ENCODE measurements at places on chromosomes 2 and 18.

DNA sequence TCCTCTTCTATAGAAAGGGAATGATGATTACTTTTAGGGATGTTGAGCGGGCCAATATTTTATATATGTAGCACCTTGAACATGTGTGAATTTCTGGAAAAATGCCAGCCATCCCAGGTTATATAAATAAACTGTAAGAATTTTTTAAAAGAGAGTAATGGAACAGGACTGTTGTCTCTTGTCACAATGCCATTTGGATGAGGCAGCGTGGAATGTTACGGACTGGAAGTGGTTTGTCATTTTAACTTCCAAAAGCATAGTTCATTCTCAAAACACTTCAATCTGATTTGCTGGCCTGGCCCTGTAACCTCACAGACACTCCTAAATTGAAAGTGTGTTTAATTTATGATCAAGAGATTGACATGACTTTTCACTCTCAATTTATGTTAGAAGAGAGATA is 70.8 kb downstream of the TPGS2 start:
- no peak for DNase-seq

- DNase-seq, result no peak
Observed at GRCh38 chr2:100184055-100184737, 41.8 kb upstream of the AFF3 start.

DNA sequence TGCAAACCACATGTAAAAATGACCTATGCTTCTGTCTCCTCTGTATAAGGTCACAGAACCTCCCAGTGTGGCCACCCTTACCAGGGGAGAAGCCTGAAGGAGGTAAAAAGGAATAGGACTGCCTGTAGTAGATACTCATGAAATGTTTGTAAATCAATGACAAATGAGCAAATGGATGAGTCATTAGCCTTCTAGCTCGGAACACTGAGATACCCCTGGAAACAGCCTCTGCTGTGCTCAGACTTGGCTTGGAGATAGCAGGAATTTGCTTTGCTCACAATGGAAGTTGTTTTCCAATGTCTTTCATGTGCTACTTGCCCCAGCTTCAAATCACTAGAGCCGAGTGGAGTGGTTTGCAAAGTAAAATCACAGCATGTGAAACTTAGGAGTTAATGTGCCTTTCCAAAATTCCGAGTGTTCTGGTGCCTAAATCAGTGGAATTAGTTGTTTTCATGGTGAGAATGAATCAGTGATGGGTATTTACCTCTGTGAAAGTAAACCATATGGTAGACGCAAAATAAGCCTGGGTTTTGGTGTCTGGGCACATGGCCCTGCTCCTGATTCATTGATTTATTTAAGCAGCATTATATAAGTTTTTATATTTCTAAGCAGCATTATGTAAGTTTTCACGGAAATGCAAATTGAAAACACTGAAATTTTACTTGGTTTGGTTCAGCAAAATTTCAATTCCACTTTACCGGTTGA is 154.0 kb upstream of the MAP3K20 start:
- no peak for DNase-seq

DNA sequence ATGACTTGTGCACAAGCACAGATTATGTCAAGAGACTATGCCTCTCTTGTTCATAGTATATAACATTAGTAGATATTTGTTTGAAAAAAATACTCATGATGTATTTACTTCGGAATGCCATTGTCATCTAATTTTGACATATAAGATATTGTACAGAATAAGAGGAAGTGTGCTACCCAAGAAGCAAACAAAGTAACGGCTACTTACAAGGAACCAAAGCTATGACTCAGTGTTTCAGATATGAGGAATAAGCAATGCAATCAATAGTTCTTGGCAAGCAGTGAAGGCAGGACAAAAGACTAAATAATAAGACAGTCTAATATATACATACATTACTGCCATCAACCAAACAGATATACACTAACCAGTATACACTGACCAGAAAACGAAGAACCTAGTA is 256.3 kb downstream of the CCDC178 start:
- DNase-seq, result no peak

- no peak for DNase-seq
Observed at GRCh38 chr2:141957321-141957720, 173.5 kb downstream of the LRP1B start.

DNA sequence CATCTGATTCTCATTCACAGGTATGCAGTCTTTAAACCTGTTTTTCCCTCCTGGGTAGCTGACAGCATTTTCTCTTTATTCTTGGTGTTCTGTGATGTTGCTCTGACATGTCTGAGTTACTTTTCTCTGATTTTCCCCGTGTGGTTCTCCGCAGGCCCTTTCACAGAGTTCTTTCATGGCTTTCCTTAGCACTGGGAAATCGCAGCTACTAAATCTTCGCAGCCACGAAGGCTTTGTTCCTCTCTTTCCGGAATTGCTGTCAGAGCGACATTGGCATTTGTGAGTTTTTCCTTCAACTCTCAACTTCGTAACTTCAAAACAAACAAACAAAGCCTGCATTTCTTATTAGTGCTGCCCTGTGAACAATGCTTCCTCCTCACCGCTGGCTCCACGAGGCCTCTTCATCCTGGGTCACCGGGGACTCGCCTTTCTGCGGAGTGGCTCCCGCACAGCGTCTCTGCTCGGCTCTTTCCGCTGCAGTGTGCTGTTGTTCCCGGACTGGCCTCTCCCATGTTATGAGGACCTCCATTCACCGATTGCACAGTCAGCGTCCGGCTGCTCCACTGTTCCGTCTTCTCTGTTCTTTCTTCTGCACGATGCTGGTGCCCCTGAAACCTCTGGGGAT is 16.1 kb downstream of the COLEC11 start:
- no peak for DNase-seq

DNA sequence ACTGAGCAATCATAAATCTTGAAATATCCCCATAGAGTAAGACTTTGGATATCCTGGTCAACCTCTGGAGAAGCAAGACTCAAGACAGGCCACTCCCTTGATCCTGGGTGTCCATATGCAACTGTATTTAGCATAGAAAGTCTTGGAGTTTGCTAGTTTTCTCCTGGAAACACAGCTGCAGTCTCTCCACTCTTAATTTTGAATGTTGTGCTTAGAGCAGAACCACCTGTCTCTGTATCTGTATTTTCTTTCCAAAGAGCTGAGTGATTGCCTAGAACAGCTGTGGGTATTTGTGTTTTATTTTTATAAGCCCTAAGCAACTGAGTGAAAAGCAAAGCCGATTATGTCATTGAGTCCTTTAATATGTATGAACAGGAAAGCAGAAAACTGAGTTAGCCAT is 64.1 kb upstream of the ADAM23 start:
- no peak for DNase-seq

DNA sequence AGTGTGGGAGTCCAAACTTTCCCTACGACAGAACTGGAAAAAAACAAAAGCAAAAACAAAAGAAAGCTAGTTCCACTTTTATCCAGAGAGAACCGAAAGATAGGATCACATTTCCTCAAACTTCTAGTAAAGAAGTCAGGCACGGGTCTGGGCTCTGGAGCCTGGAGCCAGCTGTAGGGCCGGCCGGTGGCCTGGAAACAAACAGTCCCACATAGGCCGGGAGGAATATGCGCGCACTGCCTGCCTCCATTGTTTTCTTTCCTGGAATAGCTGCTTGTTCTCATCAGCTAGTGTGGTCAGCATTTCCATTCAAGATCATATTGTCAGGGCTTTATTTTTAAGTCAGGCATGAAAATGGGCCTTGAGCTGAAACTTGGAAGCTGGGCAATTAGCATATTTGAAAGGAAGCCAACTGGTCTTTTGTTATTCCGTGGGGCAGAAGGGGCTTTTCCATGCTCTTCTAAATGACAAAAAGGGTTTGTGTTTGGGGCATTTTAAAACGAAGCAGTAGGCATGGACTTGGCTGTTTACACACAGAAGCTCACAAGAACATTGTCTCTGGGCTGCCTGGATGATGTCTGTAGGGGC is 58.7 kb upstream of the RFX8 start:
- no peak for DNase-seq

DNA sequence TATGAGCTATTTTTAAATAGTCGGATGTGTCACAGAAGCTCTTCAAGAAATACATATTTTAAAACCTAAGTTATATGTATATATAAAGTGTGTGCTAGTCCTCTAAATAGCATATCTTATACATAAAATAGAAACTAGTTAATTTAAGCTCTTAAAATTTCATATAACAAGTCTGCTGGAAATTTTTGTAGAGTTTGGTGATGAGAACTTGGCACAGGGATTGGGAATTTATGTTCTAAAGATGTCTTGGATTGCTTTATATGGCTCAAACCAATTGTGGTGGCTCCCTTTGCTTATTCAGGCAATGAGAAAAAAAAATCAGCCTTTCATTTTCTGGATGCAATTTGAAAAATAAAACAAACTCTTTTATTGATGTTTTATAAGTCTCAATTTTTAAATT is 142.8 kb upstream of the KCNJ3 start:
- no peak for DNase-seq

GRCh38 chr18:72999971-73000607 is 132.3 kb upstream of the NETO1 start:
- DNase-seq, result no peak

GRCh38 chr2:23293063-23293462 is 91.9 kb upstream of the KLHL29 start:
- DNase-seq, result no peak

DNA sequence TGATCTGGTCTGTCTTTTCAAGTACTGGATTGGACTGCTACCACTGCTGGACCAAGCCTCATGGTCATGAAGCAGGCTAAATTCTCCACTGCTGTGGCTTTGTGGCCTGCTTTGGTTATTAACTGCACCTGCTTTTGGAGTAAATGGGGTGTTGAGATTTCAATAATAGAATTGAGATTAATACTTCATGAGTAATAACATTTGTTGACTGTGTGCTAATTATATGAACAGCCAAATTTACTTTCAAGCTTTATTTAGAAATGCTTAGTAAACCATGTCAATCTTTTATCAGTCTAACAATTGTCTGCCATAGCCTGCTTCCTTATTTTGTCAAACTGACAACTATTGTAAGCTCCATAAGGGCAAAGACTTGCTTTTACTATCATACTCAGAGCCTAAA is 27.4 kb upstream of the MTIF2 start:
- no peak for DNase-seq

GRCh38 chr18:1965541-1965940 is 605.8 kb downstream of the METTL4 start:
- DNase-seq, result no peak

DNA sequence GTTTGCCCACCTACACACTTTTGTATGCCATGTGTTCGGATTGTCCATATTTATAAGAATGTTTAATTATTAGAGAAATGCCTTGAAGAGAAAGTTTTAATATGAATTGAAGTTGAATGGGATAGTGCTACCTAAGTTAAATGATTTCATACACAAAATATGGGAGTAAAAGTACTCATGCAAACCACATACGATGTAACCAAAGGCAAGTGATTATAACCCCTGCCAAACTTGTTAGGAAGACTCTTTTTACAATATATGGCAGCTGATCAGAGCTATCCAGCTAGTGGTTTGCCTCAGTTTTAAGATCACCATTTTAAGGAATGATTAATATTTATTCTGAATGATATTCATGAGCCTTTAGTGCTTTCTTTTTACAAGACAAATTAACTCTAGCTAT is 106.7 kb downstream of the MYO1B start:
- no peak for DNase-seq

DNA sequence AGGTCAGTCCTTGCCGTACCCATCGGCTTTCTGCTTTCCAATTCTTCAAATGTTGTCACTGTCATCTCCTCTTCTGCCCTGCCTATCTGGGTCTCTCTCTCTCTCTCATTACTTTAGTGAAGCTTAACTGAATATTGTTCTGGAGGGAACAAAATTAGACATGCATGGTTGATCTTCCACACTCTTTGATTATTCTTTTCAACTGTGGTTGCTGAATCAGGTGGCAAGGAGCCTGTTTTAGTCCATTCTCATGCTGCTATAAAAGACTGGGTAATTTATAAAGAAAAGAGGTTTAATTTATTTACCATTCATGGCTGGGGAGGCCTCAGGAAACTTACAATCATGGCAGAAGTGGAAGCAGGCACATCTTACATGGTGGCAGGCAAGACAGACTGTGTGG is 157.9 kb downstream of the ARL4C start:
- no peak for DNase-seq

DNA sequence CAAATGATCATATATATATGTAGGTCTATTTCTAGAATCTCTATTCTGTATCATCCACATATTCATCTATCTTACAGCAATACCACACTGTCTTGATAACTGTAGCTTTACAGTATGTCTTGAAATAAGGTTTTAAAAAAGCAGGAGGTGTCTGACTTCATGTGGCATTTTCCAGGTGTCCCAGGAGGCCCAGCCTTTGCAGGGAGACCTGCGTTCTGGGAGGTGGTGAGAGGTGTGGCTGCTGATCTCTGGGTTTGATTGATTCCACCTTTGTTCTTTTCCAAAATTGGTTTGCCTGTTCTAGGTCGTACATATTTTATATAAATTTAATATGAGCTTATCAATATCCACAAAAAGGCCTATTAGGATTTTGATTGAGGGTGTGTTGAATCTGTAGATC is 26.6 kb downstream of the DPYSL5 start:
- no peak for DNase-seq

DNA sequence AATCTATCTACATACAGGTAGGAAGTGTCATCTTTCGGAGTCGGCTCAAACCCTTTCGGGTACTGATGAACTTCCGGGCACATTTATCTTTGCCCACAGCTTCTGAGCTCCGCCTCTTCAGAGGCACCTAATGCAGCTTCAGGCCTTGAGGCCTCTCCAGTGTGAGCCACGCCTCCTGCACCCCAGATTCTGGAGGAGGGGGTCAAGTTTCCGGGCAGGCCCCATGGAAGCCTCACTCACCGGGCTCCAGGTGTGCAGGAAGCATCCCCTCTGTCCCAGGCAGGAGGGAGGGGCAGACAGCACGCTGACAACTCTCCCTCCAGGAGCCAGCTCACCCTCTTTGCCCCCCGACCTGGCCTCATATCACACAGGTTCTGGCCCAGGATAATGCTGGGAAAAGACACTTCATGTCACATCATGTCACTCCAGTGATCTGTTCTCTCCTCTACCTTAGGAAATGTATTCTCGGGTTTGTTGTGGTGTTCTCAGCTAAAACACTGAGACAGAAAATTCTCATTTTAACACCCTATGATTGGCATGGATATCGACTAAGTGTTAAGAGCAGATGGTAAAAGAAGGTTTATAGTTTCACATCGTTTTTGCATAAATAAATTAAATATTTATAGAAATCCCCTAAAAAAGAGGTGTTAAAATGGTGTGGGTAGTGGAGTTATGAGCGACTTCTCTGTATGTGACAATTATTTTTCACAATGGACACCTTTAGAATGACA is 46.2 kb upstream of the COPS8 start:
- no peak for DNase-seq

- no peak for DNase-seq
Observed at GRCh38 chr2:96690306-96691021, 47.9 kb downstream of the FER1L5 start.

DNA sequence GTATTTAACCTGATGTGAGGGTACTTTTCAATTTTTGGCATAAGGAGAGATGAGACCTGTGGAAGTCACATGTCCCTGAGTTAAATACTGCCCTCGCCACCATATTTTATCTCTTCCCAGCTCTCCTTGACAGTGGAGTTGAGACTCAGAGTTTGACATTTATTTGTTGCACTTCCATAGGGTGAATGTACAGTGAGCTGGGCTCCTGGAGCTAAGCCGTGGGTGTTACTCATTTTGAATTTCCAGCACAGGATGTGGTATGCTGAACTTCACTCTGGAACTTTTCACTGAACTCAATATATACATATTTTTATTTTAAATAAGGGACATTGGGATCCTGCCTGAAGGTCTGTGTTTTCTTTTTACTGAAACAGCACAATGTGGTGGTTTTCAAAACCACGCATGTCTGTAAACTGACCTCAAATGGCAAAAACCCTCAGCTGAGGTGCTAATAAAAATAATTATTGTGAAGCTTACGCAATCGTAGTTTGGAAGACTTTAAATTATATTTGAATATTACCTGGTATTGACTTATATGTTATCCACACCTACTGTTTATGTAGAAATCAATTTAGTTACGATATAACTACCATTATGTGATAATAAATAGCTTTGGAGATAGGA is 12.1 kb downstream of the RNF144A start:
- no peak for DNase-seq
